CD8-positive, alpha-beta memory T cell (primary cell): ENCODE measurements at places on chromosomes 12 and 14.

DNA sequence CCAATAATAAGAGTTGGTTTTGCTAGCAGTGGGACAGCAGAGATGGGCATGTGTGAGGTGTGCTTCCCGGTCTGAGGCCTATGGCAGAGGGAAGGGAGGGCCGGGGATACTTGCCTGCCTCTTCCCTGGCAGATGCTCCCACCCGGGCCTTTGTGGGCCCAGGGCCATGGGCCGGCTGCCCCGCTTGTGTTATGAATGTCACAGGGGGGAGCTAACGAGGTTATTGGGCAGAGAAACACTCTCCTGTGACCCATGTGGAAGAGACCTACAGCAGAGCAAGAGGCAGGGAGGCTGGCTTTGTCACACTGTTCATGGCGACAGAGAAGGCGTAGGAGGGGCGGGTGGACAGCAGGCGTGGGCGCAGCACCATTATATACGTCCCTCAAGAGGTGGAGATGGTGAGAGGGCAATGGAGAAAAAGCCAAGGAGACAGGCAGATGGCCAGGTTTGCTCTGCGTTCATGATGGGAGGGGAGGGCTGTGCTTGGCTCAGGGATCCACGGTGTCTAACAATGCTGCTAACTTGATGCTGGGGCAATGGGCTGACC lies 13.3 kb downstream of the CCND2 start:
- no peak for DNase-seq

DNA sequence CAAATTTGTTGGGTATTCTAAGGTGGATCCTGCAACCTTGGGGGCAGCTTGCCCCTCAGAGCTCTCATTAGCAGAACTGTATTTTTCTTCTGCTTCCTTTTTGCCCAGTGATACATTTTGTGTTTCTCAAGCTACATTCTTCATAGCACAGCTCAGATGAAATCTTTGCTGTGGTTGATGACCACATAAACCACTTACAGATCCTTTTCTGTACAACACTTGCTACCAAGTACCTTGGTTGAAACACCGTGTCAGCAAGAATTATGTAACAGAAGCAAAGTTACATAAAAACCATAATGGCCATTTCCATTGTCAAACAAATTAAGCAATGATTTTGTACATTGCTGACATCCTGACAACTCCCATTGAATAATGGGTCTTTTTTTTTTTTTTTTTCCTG lies 9.7 kb upstream of the PLBD1 start:
- DNase-seq, result no peak

GRCh38 chr12:124761871-124762270 lies 101.8 kb downstream of the SCARB1 start:
- no peak for DNase-seq

DNA sequence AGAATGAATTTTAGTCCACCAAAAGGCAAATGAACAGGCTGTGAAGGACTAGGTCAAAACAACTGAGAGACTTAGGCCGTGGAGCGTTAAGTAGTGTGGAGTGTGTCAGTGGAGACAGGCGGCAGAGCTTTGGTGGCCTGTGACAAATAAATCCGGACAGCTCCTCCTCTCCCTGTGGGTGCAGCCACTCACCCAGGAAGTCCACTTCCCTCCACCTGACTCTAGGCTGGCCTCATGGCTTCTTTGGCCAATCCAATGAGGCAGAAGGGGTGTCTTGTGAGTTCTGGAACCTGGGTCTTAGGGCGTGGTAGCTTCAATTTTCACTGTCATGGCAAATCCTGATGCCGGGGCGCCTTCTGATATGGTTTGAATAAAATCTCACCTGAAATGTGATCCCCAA lies 180.9 kb upstream of the C14orf180 start:
- DNase-seq, result no peak

- DNase-seq, result no peak
Observed at GRCh38 chr12:64806593-64807460, 17.6 kb upstream of the TBC1D30 start.

DNA sequence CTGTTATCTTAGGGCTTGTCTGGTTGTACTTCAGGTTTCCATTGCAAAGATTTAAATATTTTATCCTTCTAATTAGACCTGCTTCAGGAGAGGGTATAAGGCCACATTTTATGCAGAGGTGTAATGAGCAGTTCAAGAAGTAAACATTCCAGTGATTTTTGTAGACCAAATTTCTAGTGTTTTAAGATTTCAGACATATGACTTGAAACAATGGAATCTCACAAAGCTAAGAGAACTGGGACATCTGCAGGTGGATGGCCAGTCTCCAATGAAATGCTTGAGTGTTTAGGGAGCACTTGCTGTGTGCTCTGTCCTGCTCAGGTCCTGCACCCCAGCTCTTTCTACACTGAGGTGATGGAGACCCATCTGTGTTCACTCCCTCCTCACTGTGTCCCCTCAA lies 7.9 kb downstream of the C14orf132 start:
- no peak for DNase-seq

DNA sequence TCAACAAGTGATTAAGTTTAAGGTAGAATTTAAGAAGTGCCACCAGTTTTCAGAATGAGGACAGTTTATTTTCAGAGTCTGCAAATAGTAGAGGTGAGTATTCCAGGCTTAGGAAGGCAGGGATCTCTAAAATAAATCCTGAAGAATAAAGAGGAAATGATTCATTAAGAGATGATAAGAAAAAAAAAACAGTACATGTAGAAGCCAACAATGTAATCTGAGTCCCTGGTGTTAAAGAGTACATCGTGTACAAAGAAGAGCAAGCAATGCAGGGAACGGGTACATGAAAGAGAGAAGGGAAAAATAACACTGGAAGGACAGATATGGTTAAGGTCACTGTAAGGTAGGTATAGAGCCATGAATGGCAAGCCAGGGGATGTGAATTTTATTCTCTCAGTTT lies 95.2 kb upstream of the FOXG1 start:
- DNase-seq, result no peak

- no peak for DNase-seq
Observed at GRCh38 chr12:9971181-9971580, at the start of gene CLEC12A. Gene CLEC12A, plus strand, starts transcription at chr12:9971409. Its CDS starts 188 bp downstream, at chr12:9971597.
